ENCODE measurements at places on chromosomes 11 and 22. TPM values are rescaled to one million over a fixed set of nuclear protein-coding genes. Genes with fewer than 3 reads are reported as not detected.

The FGF19 gene
- not detected for total RNA-seq

The DGCR8 gene
- total RNA-seq = 20.3 TPM

The CLTCL1 gene
- 4.4 TPM for total RNA-seq

The MMP1 gene
- 0.71 TPM for total RNA-seq

The CNTN5 gene
- total RNA-seq = not detected

The FAM227A gene
- 0.71 TPM for total RNA-seq

The CCDC134 gene
- total RNA-seq = 2.7 TPM

The TSGA10IP gene
- not detected for total RNA-seq

The KRTAP5-10 gene
- total RNA-seq = not detected

The PARVG gene
- not detected for total RNA-seq

The PATE4 gene
- total RNA-seq = not detected

The TMPRSS4 gene
- total RNA-seq = 0.12 TPM

The NAALAD2 gene
- not detected for total RNA-seq

The FGF4 gene
- total RNA-seq = not detected

The NRIP3 gene
- 0.96 TPM for total RNA-seq

The SLC5A1 gene
- not detected for total RNA-seq

The MS4A7 gene
- total RNA-seq = not detected

The FBXO3 gene
- total RNA-seq = 17.5 TPM

The GAL3ST3 gene
- total RNA-seq = not detected

The TRPM5 gene
- total RNA-seq = not detected

The LRRC75B gene
- 8.9 TPM for total RNA-seq

The KRTAP5-9 gene
- total RNA-seq = not detected

The FAT3 gene
- 0.08 TPM for total RNA-seq

The EIF3M gene
- 408 TPM for total RNA-seq

The TSPO gene
- total RNA-seq = 131 TPM

The RAB39A gene
- total RNA-seq = 0.27 TPM

The PRCP gene
- total RNA-seq = 46.4 TPM

The TMEM86A gene
- 0.29 TPM for total RNA-seq

The NAA40 gene
- 15.6 TPM for total RNA-seq

The KRTAP5-11 gene
- total RNA-seq = not detected

The SCGB1A1 gene
- total RNA-seq = not detected

The THY1 gene
- 14.5 TPM for total RNA-seq

The ASRGL1 gene
- total RNA-seq = 15.0 TPM

The BRSK2 gene
- total RNA-seq = 5.6 TPM

The GPR83 gene
- total RNA-seq = 0.22 TPM

The PDE2A gene
- total RNA-seq = 2.3 TPM

The C1QTNF4 gene
- not detected for total RNA-seq

The SYT13 gene
- total RNA-seq = 7.7 TPM

The CDKN1C gene
- total RNA-seq = 0.65 TPM

The CSRP3 gene
- not detected for total RNA-seq

The RFPL1 gene
- total RNA-seq = not detected

The PDXP gene
- total RNA-seq = 19.9 TPM

The SEC14L3 gene
- not detected for total RNA-seq

The UPB1 gene
- total RNA-seq = not detected

Measured in A549 treated with RU486 at 1 μM for 4 hours (cell line).